ENCODE measurements at places on chromosomes 3 and 15.

- DNase-seq, result no peak
Observed at GRCh38 chr3:140204271-140204984, 269.4 kb downstream of the CLSTN2 start.

DNA sequence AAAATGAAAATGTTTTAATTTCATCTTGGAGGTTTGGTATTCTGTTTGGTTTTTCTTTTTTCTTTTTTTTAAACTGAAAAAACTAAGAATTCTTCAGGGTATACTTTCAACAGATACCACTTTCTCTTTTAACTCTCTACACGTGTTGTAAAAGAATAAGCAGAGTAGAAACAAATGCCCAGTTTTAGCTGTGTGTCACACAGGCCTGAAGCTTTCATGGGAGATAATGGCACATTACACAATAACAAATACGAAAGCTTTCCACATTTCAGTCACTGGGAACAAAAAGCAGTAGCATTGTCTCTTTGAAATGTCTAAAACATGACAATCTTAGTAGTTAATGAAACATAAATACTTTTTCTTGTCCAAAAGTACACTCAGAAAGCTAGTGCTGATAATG lies 818.5 kb downstream of the TBL1XR1 start:
- no peak for DNase-seq

DNA sequence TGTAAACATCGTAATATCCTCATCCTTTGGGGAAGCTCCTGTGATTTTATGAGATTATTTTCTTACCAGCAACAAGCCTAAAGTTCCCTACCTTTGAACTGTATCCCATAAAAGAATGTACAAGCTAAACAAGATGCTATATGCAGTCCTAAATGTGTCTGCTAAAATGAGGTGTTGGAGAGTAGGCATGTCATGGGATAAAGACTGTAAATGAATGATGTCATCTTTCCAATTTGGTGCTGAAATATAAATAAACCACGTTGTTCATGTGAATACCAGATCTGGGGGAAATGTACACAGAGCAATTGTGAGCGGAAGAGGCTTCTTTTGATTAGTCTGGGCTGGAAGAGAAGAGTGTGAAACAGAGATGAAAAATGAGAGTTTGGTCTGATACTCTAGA lies 214.9 kb upstream of the WNT5A start:
- no peak for DNase-seq

DNA sequence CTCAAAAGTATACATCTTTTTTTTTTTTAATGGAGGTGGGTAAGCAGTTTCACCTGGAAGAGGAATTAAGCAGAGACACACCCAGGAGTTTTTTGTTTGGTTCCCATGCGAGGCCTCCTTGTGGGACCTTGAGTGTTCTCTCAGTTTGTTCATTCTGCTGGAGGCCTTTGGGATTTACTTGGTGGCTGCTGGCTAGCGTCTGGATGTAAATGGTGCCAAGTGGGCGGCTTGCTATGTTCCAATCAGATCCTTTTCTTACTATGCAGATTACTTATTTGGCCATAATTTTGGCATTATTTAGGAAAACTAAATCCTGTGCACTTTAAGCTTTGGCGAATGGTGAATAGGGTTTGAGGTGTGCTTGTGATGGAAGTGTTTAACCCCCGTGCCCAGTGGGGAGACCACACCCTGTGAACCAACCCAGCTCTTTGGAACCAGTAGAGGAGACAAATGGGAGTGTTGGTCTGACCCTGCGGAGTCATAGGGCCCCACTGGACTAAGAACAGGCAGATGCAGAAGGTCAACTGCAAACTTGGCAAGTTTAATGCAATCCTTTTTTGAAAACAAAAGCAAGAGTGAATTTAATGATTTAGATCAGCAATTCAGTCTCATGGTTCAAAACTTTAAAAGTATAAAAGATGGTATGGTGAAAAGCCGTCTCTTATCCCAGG lies 79.4 kb downstream of the EBLN2 start:
- no peak for DNase-seq

DNA sequence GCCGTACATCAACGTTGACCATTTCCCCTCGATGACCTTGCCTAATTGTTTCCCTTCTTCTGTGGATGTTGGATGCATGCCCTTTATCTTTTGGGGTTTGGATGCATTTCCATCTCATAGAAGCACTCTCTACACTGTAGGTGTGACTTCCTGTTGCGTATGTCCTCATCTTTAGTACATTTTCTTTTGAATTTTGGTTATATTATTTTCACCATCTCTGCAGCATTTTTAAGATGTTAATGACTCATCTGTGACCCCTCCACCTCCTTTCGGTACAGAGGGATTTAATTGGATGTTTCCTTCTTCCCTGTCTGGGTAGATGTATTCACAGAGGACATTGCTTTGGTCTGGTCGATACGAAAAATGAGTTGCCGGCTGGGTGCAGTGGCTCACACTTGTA lies 172.1 kb downstream of the APBA2 start:
- DNase-seq, result no peak

DNA sequence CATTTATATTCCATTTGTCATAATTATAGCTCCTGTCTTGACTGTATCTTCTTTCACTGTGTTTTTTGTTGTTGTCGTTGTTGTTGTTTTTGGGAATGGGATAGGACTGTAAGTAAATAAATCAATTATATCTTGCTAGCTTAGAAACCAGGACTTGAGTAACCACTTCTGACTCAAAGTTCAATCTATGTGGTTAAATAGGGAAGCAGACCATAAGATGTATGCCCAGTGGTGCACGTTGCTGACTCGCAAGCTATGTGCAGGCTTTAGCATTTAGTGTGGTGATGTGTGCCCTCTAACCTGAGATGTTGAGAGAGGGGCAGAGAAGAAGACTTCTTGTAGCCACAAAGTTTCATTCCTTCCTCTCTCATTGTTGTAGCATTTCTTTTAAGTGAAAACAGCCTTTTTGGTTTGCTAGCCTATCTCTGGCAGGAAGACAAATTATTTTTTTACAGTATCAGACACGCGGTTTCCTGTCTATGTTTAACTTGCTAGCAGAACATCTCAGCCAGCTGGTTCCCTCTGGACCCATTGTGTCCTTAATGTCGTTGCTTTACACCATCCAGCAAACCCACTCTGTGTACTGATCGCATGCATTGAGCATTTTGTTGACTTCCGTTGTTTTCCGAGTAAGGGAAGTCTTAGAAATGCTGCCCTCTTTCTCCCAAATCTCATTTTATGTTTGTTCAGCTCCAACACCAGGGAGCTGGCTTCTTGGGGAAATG lies 52.1 kb downstream of the TGFBR2 start:
- DNase-seq, result no peak

DNA sequence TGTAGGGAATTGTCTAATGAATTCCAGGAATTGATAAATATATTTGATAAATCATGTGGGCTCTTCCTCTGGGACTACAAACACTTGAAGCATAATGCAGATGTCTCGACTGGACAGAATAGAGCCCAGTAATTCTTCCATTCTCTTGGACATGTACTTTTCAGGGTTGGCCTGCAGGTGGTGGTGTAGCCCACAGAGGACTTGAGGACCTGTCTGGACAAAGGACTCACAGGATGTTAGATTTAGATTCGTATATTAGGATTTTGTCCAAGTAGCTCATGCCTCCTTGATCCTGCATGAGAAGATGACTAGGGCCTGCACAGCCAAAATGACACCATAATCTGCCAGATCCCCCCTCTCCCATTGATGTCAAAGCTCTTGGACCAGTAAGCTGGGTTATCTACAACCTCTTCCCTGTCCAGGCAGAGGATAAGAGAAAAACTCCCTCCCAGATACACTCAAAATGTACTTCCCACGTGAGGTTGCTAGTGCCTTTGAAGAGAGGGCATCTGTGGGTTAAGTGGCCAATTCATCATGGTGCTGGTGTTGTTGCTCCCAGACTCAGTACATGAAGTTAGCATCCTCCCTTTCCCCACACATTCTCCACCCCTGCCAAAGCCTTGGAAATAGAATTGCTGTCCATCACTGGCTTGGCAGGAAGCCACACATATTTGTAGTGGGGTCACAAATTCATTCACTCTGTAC lies 88.6 kb upstream of the ZNF280D start:
- peak; percentile 47 for DNase-seq

- DNase-seq, result peak; percentile 24
Observed at GRCh38 chr3:173733029-173733652, 335.6 kb downstream of the NLGN1 start.

- no peak for DNase-seq
Observed at GRCh38 chr3:37627951-37628620, 233.6 kb upstream of the CTDSPL start.

GRCh38 chr3:116728454-116728853 lies 18.9 kb downstream of the TUSC7 start:
- no peak for DNase-seq

DNA sequence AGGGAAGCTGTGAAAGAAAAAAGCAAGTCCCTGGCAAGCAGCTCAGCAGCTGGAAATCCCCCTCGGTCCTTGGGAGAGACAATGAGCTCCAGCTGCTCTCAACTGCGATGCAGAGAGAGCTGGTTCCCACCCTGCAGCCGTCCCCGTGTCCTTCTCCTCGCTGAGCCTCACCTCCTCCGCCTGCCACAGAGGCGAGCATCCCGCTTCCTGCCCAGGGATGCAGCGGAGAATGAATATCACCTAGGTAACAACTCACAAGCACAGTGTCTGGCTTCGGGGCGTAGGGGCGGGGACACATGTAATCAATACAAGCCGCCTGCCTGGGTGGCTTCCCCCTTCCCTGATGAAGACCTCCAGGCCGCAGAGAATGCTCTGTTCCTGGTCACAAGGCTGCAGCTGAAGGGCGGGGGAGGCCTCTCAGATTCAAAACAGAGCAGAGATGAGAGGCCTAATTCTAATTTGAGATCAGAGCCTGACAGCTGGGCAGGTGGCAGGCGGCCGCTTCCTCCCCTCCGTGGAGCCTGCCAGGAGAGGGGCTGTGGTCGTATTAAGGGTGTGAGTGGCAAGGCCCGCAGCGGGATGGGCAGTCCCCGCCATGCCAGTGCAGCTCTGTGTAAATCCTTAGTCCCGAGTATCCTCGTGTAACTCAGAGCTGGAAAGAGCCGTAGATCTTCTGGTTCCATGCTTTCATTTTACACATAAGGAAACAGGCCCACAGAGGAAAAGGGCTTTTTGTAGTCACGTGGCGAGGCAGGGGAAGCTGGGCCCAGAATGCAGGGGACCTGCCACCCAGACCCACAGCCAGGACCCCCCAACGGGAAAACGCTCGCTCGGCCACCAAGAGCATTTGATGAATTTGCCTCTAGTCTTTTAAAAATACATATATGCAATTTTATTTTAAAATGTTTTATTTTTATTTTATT lies 24.3 kb downstream of the ZDHHC19 start:
- peak; percentile 75 for DNase-seq

- DNase-seq, result peak; percentile 89
Observed at GRCh38 chr15:66740802-66741201, 38.8 kb downstream of the SMAD6 start.

DNA sequence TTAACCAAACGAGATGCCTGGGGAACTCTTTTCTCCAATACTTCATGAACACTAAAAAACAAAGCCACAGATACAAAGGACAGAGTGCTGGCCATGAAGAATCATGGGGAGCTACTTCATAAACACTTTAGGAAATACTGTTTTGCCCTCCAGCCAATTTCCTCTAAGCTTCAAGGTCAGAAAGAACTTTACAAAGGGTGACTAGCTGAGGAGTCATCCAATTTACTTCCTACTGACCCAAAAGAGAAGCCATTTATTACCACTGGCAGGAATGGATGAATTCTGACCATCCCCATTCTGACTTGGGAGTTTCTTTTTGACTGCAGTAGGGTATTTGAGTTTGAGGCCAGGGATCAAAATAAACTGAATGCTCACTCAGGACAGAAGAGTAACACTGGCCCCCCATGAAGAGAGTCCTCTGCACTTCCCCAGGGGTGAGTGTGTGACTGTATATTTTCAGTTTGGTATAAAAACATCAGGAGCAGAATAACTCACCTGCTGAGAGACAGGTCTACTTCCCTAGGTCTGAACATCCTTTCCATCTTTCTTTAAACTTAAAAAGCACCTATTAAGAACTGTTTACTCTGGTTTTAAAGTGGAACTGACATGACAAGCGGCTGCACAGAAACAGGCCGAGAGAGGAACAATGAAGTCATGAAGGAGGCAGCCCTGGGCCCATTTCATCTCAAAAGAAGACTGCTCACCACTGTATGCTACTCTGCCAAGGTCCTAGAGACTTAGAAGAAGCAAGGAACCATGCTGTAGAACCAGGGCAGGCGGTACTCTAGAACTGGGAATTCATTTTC lies 203.6 kb downstream of the TNIK start:
- DNase-seq, result no peak

- no peak for DNase-seq
Observed at GRCh38 chr3:58608648-58609047, 31.5 kb upstream of the FAM107A start.

DNA sequence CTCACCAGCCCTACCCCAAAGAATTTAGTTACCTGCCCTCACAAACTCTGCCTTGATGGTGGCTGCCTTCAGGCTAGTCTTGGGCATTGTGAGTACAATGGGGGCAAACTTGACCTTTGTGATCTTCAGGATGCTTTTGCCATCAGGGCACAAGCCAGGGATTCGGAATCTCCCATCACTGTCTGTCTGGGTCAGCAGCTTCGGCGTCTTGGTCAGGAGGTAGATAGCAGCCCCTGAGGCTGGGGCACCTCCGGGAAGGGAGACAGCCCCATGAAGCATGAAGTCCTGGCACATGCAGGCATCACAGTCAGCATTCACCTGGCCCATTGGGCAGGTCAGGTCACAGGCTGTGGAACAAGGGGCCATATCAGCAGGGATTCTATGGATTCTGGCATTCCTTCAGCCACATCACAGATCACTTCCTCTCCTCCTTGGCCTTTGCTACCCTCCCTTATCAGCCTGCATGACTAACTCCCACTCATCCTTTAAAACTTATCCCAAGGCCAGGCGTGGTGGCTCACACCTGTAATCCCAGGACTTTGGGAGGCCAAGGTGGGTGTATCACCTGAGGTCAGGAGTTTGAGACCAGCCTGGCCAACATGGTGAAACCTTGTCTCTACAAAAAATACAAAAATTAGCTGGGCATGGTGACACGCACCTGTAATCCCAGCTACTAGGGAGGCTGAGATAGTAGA lies 6.9 kb downstream of the CILP start:
- DNase-seq, result no peak

GRCh38 chr15:88607951-88608350 lies 13.2 kb upstream of the AEN start:
- no peak for DNase-seq

DNA sequence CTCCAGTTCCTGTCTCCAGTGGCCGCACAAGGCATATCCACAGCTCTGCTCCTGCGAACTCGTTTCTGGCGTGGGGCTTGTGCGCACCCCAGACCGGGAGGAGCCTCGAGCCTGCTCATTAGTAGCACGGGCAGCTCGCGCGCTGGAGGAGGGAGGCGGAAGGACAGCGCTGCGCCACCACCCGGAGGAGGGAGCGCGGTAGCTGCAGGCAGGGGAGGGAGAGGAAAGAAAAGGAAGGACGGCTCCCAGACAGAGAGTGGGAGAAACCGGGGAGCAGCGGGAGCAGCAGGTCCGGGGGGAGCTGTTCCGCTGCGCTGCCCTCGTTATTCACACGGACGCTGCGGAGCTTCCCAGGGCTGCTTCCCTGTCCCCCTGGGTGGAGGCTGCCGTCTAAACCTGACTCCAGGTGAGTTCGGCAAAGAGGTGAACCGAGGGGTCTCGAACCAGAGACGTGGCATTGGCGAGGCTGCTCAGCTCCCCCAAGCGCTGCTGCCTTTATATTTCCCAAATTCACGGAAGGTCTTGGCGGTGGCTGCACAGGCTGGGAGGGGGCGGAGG lies 121.3 kb upstream of the ZNF717 start:
- DNase-seq, result peak; percentile 4

- DNase-seq, result no peak
Observed at GRCh38 chr3:155270485-155271342, 22.8 kb downstream of the STRIT1 start.

Data from muscle of back (tissue), 13 donors.